ENCODE measurements at places on chromosomes 1 and 21.

DNA sequence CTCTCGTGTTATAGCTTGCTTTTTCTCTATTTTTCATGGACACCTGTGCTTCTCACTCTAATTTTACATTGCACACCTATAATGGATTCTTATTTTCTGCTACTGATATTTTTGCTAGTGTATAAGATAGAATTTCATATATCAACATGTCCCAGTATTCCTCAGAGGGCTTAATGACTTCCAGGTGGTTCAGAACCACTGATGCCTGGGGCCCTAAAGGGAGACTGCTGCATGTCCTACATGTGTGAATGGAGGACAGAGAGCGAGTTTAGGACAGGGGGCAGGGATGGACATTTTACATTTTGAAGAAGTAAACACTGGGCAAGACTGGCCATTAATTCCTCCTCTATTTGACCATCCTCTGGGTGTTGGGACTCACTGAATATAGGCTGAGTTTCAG, 100.6 kb downstream of the DISC1 start:
- no peak for DNase-seq

DNA sequence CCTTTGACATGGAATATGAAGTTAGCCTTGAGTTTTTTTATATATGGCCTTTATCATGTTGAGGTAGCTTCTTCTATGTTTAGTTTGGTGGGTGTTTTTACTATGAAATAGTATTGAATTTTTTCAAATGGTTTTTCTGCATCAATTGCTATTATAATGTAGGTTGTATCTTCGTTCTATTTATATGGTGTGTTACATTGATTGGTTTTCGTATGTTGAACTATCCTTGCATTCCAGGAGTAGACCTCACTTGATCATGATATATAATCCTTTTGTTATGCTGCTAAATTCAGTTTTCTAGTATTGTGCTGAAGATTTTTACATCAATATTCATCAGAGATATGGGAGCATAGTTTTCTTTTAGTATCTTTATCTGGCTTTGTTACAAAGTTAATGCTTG, 55.8 kb downstream of the C1orf198 start:
- DNase-seq, result no peak

- DNase-seq, result no peak
These were observed 63.9 kb downstream of the CD247 start for GRCh38 chr1:167454304-167454893.

DNA sequence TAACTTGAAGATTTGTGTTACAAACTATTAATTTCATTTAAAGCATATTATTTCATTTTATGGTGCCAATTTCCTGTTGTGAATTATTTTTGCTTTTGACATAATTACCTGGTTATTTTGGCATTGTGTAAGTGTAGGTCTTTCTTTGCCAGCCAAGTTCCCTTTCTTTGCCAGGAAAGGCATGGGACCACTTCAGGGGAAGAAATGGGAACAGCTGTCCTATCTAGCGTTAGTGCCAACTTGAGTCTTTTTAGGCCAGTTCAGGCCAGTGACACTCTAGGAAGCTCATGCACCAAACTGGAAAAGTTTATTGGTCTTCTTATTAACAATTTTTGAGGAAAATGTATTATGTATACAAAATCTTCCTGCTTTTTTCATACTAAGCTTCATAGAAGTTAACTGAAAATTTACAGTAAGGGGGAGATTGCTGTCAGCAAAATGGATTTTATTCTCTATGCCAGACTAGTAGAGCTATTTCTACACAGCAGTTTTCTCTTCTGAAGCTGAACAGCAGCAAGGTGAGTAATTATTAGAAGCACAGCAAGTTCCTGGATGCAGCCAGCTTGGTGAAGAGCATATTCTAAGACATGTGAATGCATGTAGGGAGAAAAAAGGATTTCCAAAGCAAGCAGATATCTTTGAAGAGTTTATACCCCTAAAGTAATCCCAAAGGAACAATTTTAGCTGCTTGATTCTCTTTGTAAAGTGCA, 914.6 kb upstream of the ADGRL4 start:
- no peak for DNase-seq

GRCh38 chr1:237527761-237528160, 363.0 kb downstream of the ZP4 start:
- DNase-seq, result no peak

DNA sequence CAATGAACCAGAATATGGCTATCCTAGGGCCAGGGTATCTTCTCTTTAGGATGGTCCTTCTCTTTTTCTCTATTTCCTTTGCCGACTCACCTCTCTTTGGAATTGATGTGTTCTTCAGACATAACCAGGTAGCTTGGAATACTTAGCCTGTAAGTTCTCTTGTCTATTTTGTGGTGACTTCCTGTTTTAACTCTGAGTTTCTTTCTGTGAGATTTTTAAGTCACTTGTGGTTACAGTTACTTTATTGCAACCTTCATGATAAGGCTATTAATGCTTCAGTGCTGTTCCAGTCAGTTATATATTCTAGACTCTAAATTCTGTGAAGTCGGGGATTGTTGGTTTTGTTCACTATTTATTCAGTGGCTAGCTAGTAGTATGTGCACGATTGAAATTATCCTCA, 46.2 kb downstream of the DISP1 start:
- DNase-seq, result no peak

DNA sequence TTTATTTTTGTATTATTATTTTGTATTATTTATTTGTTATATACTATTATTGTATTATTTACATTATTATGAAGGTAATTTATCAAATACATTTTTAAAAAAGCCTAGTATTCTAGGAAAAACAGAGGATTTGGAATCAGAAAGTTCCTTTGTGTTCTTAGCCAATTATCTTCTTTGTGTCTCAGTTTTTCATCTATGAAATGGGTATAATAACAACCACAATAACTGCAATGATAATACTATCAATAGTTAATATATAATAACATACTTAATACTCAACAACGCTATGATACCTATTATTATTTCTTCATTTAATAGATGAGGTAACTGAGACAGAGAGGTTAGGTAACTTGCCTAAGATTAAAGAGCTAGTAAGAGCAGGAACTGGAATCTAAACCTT, 80.4 kb upstream of the GNG4 start:
- no peak for DNase-seq

GRCh38 chr1:5571438-5571837, 420.8 kb downstream of the NPHP4 start:
- no peak for DNase-seq

DNA sequence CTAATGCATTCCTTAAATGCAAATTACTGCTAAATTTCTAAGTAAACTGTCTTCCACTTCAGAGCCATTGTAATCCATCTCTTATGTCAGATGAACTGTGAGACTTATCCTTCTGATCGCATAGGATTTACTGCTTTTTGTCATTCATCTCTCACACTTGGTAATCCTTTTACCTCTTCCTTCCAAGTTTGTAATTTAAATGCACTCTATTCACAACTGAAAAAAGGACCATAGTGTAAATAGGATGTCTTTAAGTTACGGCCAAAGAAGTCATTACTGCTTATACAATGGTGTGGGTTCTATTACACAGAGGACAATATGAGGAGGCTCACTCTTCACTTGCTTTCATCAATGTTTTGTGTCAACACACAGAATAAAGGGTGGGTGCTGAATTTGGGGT, 393.3 kb downstream of the PTBP2 start:
- no peak for DNase-seq

- no peak for DNase-seq
These were observed 29.6 kb downstream of the VANGL2 start for GRCh38 chr1:160429702-160430535.

DNA sequence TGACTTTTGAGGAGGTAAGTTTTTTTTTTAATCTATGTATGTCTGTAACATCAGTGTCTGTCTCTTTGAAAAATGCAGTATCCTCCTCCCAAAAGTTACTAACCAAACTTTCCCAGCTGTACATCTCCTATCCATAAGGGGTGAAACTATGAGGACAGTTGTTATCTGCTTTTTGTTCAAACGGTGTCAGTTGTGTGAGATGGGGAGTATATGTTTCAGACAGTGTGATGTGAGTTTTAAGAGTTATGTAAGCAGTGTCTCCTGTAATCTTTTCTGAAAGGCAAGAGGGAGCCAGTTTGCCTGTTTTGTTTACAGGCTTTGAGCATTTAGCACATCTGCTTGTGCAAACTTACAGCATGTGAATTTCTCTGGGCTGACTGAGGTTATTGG, 34.8 kb upstream of the CACYBP start:
- peak; percentile 70 for DNase-seq

GRCh38 chr1:82392946-82393345, 592.2 kb downstream of the ADGRL2 start:
- no peak for DNase-seq

DNA sequence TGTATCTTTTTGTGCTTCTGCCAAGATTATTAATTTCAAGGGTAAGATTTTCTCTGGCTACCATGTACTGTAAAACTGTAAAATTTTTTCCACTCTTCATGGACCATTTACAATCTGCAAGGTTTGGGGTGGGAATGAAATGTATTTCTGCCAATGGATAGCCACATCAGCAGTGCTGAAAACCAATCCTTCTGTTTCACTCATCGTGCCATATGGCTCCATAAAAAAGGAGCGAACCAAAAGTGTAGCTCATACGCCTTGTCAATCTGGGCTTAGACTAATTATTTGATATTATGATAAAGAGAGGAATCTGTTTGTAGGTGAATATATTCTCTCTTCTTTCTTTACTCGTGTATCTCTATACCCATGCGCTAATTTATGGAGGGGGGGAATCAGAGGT, 3.0 kb upstream of the SLC44A5 start:
- DNase-seq, result no peak

GRCh38 chr1:203181586-203182386, 4.7 kb downstream of the CHI3L1 start:
- no peak for DNase-seq

DNA sequence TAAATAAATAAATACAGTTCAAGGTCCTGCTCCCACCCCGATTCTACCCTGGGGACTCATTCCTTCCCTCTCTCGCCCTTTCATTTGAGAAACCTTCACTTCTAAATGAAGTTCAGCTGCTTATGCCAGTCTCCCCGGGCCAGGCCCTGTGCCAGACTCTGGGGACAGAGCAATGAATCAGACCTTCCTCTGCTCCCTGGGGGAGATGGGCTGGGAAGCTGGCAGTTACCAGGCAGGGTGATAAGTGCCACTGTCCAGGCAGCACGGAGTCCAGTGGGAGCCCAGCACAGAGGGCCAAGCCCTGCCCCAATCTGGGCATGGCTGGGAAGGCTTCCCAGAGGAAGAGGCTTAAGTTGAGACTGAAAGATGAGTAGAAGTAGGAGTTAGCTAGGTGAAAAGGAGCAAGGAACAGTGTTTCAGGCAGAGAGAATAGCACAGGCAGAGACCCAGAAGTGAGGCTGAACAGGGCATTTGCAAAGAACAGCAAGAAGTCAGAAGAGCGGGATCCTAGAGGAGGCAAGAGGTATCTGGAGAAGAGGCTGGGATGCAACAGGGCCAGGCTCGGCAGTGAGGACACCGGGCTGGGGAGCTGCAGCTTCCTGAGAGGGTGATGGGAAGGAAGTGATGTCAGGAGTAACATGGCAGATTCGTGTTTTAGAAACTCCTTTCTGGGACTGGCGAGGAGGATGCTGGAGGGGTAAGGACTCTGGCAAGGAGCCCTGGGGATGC, 13.5 kb downstream of the KCNQ4 start:
- DNase-seq, result no peak

- no peak for DNase-seq
These were observed 399.3 kb downstream of the PTPRC start for GRCh38 chr1:199038156-199038555.

DNA sequence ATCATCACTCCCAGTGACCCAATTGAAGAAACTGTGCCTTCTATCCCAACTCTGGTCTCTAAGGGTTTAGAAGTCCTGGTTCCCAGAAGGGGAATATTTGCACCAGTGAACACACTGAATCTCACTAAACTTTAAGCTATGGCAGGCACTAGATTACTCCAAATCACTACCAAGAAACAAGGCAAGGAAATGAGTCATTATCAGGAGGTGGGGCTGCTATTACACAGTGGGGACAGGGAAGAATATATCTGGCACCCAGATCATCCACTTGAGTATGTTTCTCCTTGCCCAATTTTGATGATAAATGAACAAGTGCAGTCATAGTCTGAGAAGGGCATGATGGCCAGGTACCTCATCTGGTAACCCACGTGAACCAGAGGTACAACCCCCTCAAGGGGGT, 7.0 kb downstream of the MRPL9 start:
- peak; percentile 56 for DNase-seq

DNA sequence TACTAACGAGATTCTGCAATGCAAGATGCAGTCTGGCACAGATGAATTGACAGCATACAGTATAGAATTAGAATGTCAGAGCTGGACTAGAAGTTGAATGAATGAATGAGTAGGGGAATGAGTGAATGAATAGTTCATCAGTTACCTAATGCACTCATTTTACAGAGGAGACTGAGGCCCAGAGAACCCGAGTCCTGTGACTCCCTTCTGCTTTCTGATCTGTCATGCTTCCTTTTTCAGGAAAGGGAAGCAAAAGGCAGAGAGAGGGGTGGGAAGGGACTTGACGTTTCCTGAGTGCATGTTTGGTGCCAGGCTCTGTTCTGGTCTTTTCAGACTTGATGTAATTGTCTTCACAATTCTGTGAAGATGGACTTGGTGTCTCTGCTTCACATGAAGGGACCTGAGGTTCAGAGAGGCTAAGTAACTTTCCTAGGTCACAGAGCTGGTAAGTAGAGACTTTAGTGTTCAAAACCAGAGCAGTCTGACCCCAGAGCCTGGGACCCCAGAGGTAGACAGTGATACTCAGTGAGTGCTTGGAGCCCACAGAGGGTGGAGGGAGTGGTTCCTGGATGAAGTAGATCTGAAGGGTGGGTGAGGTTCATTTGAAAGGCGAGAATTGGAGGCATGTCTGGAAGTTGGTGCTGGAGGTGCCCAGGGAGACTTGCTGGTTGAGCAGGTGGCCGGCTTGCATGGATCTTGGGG, 8.0 kb upstream of the MEX3A start:
- DNase-seq, result no peak

GRCh38 chr1:41696381-41696780, 211.9 kb upstream of the EDN2 start:
- no peak for DNase-seq

GRCh38 chr1:31714442-31715086, 10.7 kb upstream of the COL16A1 start:
- peak; percentile 78 for DNase-seq

Data from iris pigment epithelial cell (primary cell).